GM04504 (cell line): ENCODE measurements at places on chromosomes 3 and 15.

DNA sequence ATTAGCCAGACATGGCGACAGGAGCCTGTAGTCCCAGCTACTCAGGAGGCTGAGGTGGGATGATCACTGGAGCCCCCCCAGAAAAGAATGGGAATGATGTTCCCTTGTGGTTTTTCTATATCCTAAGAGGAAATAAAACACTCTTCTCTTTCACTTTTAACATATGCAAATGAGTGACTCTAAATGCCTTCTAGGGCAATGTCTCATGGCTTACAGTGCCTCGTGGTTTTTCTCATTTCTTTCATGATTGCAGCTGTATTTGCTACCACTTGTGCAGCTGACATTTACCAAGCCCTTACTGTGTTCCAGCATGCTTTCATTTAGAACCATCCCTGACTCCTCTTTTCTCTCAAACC, 26.4 kb downstream of the STOML1 start:
- no peak for DNase-seq

GRCh38 chr3:152203652-152204051, 65.1 kb upstream of the MBNL1 start:
- no peak for DNase-seq

DNA sequence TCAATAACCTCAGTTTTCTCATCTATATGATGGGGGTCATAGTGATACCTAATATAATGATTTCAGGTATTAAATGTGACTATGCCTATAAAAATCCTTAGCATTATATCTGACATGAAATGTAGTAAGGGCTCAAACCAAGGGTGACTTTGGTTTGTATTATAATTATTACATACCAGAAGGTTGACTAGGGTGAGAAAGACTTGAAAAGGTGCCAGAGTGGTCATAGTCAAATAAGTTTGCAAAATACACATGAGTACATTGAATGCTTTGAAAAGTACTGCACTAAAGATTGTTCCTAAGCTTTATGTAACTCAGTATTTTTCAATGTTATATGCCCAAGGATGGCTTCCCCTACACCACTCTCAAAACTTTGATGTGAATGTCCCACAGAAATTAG, 297.2 kb downstream of the ARPP21 start:
- DNase-seq, result no peak

DNA sequence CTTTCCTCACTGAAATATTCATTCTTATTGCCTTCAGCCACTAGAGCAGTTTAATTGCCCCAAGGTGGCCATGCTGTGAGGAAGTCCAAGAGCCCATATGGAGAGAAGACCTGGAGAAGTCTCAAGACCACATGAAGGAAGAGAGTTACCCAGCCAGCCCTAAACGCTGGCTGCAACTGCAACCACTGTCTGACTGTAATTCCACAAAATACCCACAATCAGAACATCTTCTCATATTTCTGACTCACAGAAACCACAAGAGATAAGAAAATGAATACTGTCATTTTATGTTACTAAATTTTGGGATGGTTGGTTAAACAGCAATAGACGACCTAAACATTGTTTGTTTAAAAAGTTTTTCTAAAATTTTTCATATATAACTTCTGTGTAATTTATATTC, 14.7 kb upstream of the SST start:
- DNase-seq, result no peak

- no peak for DNase-seq
Measured at GRCh38 chr15:58200739-58201138, 62.6 kb downstream of the AQP9 start.
